ENCODE measurements at places on chromosomes 7 and 10.

- DNase-seq, result no peak
These were observed 23.0 kb upstream of the ZNF488 start for GRCh38 chr10:47406870-47407691.

DNA sequence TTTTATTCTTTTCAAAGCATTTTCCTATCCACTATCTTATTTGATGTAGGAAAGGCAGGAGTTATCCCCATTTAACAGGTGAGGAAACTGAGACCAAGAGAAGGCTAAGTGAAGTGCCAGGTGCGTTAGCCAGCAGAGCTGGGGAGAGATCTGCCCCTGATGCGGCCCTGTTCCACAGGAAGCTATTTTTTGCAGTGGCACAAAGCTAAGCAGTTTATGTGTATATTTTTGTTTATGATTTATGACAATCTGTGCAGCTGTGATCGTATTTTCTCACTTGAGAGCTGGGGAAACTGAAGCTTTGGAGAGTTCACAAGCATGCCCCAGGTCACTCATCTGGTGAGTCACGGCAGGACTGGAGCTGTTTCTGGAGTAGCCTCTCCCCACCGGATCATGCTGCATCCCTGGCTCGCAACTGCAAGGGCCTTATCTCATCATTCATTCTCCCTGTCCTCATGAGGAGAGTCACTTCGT lies 38.8 kb downstream of the SLC29A3 start:
- no peak for DNase-seq

GRCh38 chr7:122520971-122521555 lies 177.9 kb downstream of the RNF133 start:
- DNase-seq, result no peak

DNA sequence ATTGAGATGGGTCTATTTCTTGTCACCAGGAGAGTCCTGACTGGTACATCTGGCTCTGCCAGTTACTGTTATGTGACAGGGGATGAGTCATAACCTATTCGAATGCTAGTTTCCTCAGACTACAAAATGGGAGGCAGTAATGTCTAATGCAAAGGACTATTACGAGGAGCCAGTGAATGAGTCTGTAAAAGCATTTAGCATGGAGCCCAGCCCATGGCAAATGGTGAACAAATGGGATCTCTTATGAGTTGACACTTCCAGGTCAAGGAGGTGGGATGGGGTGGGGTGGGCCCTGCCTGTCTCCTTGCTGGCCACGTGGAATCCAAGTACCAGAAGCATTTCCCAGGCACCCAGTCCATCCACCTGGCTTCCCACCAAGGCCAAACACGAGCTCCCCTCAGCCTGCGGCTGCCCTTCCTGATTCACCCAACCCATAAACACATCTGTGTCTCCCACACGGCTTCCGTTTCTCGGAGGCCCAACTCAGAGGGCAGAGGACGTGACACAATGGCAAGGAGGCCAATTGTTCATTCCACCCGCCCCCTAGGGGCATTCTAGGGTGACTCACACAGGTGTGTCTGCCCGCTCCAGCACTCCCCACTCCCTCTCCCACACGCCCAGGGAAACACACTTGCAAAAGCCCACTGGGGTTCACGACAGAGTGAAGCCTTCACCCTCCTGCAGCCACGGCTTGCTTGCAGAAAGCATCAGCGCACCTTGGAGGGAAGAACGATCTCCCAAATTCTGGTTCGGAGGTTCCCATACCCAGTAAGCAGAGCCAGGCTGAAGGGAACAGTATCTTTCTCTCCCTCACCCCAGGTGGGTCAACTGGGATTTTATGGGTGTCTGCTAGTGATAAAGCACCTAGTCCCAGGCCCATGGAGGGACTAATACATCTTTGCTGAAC lies 109.8 kb downstream of the SH3PXD2A start:
- DNase-seq, result no peak

- no peak for DNase-seq
These were observed 3.8 kb downstream of the NODAL start for GRCh38 chr10:70437721-70438120.

Data from activated naive CD4-positive, alpha-beta T cell (primary cell).